ENCODE measurements at places on chromosomes 11 and 22. TPM values are rescaled to one million over a fixed set of nuclear protein-coding genes. Genes with fewer than 3 reads are reported as not detected.

The CHADL gene
- 0.48 TPM for total RNA-seq

The HMOX1 gene
- 75.0 TPM for total RNA-seq

The H19 gene
- 10,740 TPM for total RNA-seq

- H3K4me3 ChIP-seq, result no peak overlapping the region
- no peaks in the 10 kb centered on the region for H3K4me1 ChIP-seq
- no peaks in the 10 kb centered on the region for H3K36me3 ChIP-seq
- no peak overlapping the region for H3K27ac ChIP-seq
- no peak for DNase-seq
Measured at GRCh38 chr11:69731110-69731509, 27.3 kb upstream of the FGF19 start.

DNA sequence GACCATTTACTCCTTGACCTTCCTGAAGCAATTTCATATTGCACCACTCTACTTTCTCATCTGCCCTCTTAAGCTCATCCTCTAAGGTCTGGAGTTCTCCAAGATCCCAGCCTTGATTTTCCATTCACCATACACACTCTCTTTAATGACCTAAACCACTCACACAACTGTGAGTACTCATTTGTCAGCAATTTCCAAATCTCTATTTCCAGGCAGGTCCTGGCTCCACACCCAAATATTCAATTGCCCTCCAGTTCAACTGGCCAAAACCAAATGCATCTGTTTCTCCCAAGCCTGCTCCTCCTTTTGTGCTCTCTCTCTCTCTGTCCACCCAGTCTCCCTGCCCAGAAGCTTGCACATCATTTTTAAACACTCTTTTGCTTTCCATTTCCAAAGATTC, 39.6 kb downstream of the NEU3 start:
- no peaks in the 10 kb centered on the region for H3K36me3 ChIP-seq
- no peak for DNase-seq
- no peak overlapping the region for H3K4me3 ChIP-seq
- peak overlapping the region; percentile 10 for H3K27ac ChIP-seq

DNA sequence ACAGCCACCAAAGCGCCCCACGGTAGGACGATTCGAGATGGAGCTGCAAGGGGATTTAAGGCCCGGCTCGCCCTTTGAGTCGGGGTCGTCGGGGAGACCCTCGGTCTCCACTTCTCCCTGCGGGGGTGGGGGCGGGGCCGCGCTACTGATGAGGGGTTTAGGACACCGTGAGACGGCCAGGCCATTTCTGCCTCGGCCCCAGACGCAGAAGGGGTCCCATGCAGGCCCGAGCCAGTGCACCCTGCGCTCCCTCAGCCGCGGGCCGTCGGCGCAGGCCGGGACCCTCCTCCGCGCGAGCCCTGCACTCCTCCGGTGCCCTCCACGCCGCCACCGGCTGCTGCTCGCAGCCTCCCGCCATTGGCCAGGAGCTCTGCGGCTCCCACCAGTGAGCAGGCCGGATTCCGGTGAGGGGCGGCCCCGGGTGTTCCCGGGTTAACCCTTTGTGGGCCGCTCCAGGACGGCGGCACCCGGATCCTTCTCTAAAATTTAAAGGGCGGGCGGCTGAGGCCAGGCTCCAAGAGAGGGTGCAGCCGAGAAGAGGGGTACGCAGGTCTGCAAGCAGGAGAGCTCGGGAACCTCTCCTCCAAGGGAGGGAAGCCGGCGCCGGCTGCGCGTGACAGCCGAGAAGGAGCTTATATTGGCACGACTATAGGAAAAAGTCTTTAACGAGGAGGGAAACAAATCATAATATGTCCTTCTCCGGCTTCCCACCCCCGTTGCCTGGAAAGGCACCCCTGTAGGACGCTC, 18.0 kb downstream of the CREB3L1 start:
- no peaks in the 10 kb centered on the region for H3K27me3 ChIP-seq
- peaks cover 12% of the 10 kb centered on the region for H3K4me1 ChIP-seq
- H3K27ac ChIP-seq, result no peak overlapping the region

GRCh38 chr11:6385046-6385777, 5.1 kb upstream of the SMPD1 start:
- no peak overlapping the region for H3K4me3 ChIP-seq
- H3K27ac ChIP-seq, result no peak overlapping the region
- H3K36me3 ChIP-seq, result no peaks in the 10 kb centered on the region
- no peak for DNase-seq

- no peak overlapping the region for H3K27ac ChIP-seq
- peak; percentile 40 for DNase-seq
- peaks cover 23% of the 10 kb centered on the region for H3K36me3 ChIP-seq
- H3K4me1 ChIP-seq, result no peaks in the 10 kb centered on the region
Measured at GRCh38 chr11:19938169-19938856, 222.0 kb downstream of the DBX1 start.

DNA sequence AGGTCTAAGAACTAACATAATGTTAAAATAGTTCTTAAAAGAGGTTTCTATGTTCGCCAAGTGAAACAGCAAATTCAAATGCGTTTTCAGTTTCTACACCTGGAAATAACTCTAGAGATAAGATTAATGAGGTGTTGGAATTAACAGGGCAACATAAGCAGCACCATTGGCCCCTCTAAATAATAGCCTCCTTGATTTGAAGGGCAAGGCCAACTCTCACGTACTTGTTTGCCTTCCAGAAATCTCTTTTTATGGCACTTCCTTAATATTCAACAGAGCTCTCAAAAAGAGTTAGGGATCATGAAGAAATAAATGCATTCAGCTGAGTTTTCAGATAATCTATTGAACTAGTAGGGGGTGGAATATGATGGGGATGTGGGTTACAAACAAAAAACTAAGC, 80.9 kb downstream of the AASDHPPT start:
- no peaks in the 10 kb centered on the region for H3K27me3 ChIP-seq
- H3K4me3 ChIP-seq, result no peak overlapping the region
- no peaks in the 10 kb centered on the region for H3K36me3 ChIP-seq
- no peak overlapping the region for H3K27ac ChIP-seq

- H3K27me3 ChIP-seq, result no peaks in the 10 kb centered on the region
- no peaks in the 10 kb centered on the region for H3K36me3 ChIP-seq
- H3K4me3 ChIP-seq, result no peak overlapping the region
Measured at GRCh38 chr11:72418834-72419560, 15.3 kb downstream of the CLPB start.

- no peak overlapping the region for H3K27ac ChIP-seq
- no peak for DNase-seq
- H3K4me3 ChIP-seq, result no peak overlapping the region
- no peaks in the 10 kb centered on the region for H3K27me3 ChIP-seq
- H3K4me1 ChIP-seq, result peaks cover 14% of the 10 kb centered on the region
Measured at GRCh38 chr11:85960678-85961077, 105.5 kb downstream of the CCDC83 start.
